ENCODE measurements at places on chromosomes 16 and 17. TPM values are rescaled to one million over a fixed set of nuclear protein-coding genes. Genes with fewer than 3 reads are reported as not detected.

CCL23 gene
- not detected for total RNA-seq

USP32 gene
- total RNA-seq = 29.9 TPM

ENO3 gene
- 0.56 TPM for total RNA-seq

TBC1D3E gene
- total RNA-seq = not detected

CTRL gene
- not detected for total RNA-seq

NXPH3 gene
- total RNA-seq = 0.23 TPM

CCT6B gene
- total RNA-seq = 0.84 TPM

SCN4A gene
- total RNA-seq = not detected

PLXDC1 gene
- total RNA-seq = not detected

CACNB1 gene
- total RNA-seq = 5.6 TPM

PRSS27 gene
- total RNA-seq = 4.4 TPM

FBXL16 gene
- 1.8 TPM for total RNA-seq

NUDT16L1 gene
- 63.4 TPM for total RNA-seq

SMIM5 gene
- 2.6 TPM for total RNA-seq

PPL gene
- total RNA-seq = 252 TPM

FBXO39 gene
- total RNA-seq = 0.07 TPM

USP36 gene
- total RNA-seq = 12.9 TPM

ADAD2 gene
- not detected for total RNA-seq

KRT12 gene
- total RNA-seq = not detected

WNK4 gene
- not detected for total RNA-seq
